ENCODE measurements at places on chromosomes 16 and 17.

- DNase-seq, result no peak
Observed at GRCh38 chr16:83653785-83654184, 154.0 kb upstream of the HSBP1 start.

DNA sequence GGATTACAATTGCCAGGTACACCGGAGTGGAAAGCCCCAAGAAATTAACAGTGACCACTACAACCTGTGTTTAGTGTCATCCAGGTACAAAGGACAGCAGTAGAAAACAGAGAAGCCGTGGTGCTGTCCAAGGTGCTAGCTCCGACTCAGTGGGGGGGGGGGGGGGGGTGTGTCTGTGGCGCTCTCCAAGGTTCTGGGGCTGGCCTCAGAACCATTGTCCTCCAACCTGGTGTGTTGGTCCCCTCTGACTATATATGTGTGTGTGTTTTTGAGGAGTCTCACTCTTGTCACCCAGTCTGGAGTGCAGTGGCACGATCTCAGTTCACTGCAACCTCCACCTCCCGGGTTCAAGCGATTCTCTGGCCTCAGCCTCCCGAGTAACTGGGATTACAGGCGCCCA, 5.8 kb upstream of the ZNF23 start:
- DNase-seq, result peak; percentile 28

- peak; percentile 57 for DNase-seq
Observed at GRCh38 chr17:65027305-65027704, 29.2 kb downstream of the GNA13 start.

DNA sequence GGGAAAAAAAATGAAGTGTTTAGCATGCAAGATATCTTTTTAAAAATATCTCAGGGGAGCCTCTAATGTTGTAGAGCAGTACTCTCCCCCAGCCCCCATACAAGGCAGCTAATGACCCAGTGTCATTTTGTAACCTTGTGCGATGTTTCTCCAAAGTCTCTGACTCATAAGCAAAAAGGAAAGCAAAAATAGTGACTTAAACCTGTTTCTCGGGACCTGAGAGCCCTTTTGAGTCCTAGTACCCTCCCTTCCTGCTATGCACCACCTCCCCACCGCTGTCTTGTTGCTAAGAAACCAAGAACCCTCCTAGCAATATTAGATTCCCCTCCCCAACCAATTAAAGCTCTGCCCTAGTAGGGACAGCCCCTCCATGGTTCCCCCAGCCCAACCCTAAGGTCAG, 2.8 kb downstream of the MYCBPAP start:
- peak; percentile 48 for DNase-seq

- no peak for DNase-seq
Observed at GRCh38 chr16:48105456-48105855, 50.3 kb downstream of the ABCC12 start.

GRCh38 chr17:7241783-7242716, at the start of gene GABARAP:
Gene GABARAP (minus strand): TSS chr17:7242449. CDS start chr17:7242330, 119 bp downstream.
- peak; percentile 81 for DNase-seq

DNA sequence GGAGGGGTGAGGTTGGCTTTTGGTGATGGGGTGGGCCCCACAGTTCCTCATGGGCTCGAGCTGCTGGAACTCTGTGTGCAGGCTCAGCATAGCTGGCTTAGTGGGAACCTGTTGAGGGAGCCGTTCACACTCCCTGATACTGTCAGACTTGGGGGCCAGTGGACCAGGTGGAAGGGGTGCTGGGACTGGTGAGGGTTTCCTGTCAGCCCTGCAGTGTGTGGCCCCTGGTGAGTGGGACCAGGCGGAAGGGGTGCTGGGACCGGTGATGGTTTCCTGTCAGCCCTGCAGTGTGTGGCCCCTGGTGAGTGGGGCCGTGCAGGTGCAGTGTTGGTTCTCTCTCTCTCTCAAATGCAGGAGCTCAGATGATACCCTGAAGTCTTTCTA, 45.1 kb upstream of the ZNF750 start:
- DNase-seq, result no peak

DNA sequence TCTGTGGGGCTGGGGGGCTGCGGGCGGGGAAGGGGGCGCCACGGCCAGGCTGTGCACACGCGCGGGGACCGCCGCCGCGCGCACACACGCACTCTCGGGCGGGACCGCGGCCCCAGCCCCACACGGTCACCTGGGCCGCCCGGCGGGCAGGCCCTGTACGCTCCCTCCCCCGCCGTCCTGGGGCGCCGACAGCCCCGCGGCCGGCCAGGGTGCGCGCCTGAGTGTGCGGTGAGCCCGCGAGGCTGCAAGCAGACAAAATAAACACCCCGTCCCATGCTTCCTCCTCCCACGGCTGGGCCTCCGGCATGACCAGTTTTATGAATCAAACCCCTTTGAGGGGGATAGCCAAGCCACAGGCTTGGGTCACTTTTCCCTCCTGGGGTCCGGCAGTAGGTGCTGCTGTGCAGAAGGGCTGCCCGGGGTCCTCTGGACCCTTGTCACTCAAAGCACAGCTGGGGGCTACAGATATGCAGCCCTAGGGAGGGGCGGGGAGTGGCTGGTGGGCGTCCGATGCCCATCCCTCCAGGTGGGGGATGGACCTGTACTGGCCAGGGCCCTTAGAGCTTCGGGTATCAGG, 441 bp downstream of the VASN start:
- DNase-seq, result peak; percentile 47

- DNase-seq, result no peak
Observed at GRCh38 chr16:88276591-88276990, 106.2 kb upstream of the ZNF469 start.

DNA sequence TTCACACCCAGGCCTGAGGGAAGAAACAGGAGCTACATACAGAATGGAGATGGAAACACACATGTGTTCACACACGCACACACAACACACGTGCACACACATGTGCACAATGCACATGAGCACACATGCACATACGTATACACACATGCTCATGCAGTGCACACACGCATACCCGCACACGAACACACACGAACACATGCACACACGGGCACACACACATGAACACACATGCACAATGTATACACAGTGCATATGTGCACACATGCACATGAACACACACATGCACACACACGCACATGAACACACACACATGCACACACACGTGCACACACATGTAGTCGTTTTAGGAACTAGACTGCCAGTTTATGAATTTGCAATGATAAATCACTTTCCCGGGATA, 49.3 kb upstream of the CDR2 start:
- no peak for DNase-seq
